Upper lobe of left lung (tissue), 6 donors: ENCODE measurements at places on chromosomes 3 and 15.

GRCh38 chr3:107848351-107848915 lies 242.4 kb downstream of the CD47 start:
- no peak overlapping the region for H3K27ac ChIP-seq
- H3K4me1 ChIP-seq = peaks cover 6% of the 10 kb centered on the region
- no peak for DNase-seq
- no peaks in the 10 kb centered on the region for H3K36me3 ChIP-seq
- no peak overlapping the region for H3K4me3 ChIP-seq
- H3K27me3 ChIP-seq = no peaks in the 10 kb centered on the region

DNA sequence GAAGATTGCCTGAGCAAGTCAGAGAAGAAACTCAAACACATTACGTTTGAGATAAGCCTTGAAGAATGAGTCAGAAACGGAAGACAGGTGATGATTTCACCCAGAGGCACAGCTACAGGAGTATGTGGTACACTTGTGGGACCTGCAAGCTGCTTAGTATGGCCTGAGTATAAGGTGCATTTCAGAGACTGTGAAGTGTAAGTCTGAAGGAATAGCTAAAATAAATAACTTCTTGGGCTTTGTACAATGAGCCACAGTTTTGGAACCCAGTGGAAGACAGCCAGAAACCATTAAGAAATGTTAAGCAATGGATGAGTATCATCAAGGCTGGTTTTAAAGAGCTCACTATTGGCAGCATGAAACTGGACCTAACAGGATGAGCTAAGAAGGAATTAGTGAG lies 826.2 kb downstream of the ROBO1 start:
- H3K36me3 ChIP-seq = no peaks in the 10 kb centered on the region
- DNase-seq = no peak
- no peak overlapping the region for H3K4me3 ChIP-seq
- no peak overlapping the region for H3K27ac ChIP-seq
- H3K4me1 ChIP-seq = no peaks in the 10 kb centered on the region

GRCh38 chr3:86815880-86816279 lies 175.1 kb downstream of the VGLL3 start:
- no peaks in the 10 kb centered on the region for H3K4me1 ChIP-seq
- H3K4me3 ChIP-seq = no peak overlapping the region
- no peak overlapping the region for H3K27ac ChIP-seq
- H3K27me3 ChIP-seq = no peaks in the 10 kb centered on the region
- DNase-seq = no peak

- no peaks in the 10 kb centered on the region for H3K27me3 ChIP-seq
- H3K27ac ChIP-seq = no peak overlapping the region
- no peak for DNase-seq
- peaks cover 12% of the 10 kb centered on the region for H3K36me3 ChIP-seq
- no peak overlapping the region for H3K4me3 ChIP-seq
- no peaks in the 10 kb centered on the region for H3K4me1 ChIP-seq
Measured at GRCh38 chr3:47028667-47029066, 49.2 kb downstream of the NBEAL2 start.

DNA sequence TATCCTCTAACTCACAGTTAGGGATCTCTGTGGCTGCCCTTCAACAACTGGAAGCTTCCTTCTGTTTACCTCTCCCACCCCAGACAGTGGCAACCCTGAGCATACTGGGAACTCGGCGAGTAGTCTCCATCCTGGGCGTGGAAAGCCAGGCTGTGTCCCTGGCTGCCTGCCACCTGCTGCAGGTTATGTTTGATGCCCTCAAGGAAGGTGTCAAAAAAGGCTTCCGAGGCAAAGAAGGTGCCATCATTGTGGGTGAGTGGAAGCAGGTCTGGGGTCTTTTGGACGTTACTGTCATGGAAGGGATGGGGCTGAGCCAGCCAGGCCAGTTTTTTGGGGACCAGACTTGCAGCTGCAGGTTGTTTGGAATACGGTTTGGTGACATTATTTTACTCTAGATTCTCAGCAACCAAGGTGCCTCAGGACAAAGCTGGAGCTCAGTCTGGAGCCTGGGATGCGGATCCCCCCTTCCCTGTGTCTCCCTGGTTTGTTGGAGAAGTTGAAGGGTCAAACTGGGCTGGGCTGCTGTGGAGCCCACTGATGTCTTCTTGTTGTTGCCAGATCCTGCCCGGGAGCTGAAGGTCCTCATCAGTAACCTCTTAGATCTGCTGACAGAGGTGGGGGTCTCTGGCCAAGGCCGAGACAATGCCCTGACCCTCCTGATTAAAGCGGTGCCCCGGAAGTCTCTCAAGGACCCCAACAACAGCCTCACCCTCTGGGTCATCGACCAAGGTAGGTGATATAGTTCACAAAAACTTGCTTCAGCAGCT lies 7.5 kb downstream of the UNC45A start:
- no peak overlapping the region for H3K4me3 ChIP-seq
- no peaks in the 10 kb centered on the region for H3K4me1 ChIP-seq
- peaks cover 97% of the 10 kb centered on the region for H3K36me3 ChIP-seq
- DNase-seq = no peak
